ENCODE measurements at places on chromosomes 11 and 22. TPM values are rescaled to one million over a fixed set of nuclear protein-coding genes. Genes with fewer than 3 reads are reported as not detected.

- peak; percentile 14 for DNase-seq
These were observed 111.4 kb upstream of the TBCEL start for GRCh38 chr11:120912504-120912903.

DNA sequence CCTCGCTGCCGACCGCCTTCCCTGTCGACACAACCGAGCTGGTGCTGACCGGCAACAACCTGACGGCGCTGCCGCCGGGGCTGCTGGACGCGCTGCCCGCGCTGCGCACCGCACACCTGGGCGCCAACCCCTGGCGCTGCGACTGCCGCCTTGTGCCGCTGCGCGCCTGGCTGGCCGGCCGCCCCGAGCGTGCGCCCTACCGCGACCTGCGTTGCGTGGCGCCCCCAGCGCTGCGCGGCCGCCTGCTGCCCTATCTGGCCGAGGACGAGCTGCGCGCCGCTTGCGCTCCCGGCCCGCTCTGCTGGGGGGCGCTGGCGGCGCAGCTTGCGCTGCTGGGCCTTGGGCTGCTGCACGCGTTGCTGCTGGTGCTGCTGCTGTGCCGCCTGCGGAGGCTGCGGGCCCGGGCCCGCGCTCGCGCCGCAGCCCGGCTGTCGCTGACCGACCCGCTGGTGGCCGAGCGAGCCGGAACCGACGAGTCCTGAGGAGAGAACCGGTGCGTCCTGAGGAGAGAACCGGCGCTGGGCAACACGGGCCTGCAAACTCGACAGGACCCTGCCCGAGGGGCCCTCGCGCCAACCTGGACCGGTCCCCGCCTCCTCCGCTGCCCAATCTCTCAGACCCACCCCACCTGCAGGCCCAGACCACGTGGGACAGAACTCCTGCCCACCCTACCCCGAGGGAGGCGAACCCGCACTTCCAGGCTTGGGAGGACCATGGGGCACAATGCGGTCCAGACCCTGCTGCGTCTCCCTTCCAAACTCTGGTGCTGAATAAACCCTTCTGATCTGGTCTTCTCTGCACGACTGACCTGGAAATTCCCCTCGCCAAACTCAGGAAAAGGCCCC, 866 bp downstream of the GP1BB start:
- DNase-seq: no peak

- DNase-seq: no peak
These were observed 328.1 kb downstream of the OPCML start for GRCh38 chr11:133204158-133204557.

GRCh38 chr22:40401532-40401931, 31.1 kb downstream of the SGSM3 start:
- no peak for DNase-seq

DNA sequence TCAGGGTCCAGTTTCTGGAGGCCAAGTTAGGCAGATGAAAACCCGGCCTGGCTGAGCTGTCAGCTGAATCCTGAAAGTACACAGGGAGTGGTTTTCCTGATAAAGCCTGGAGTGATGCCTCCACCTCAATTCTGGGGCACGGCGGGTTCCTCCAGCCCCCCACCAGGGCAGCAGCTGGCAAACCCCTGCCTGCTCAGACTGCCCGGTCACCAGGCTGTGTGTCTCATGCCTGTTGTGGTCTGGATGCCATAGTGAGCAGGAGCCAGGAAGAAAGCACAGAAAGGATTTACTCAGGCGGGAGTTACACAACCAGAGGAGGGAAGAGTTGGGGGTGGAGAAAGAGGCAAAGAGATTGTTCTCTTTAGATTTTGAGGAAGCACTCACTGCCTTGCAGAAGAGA, 119.9 kb upstream of the RASSF10 start:
- no peak for DNase-seq

DNA sequence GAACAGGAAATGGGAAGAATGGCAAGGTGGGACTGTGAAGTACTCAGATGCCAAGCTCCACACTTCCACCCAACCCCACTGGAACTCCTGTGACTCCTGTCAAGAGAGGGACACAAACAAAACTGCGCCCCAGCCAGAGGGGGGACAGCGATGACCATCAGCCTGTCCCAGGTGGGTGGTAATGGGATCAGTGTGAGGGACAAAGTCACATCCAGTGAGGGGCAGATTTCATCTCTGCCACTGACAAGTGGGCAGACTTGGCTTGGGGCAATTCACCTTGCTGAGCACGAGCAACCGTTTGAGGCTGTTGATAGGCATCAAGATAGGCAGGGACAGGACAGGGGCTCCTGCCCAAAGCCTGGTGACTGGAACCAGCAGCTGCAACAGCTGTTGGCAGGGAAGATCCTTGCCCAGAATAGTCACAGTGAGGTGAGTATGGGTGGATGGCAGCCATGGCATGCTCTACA, 105.4 kb upstream of the PITPNB start:
- no peak for DNase-seq

GRCh38 chr11:124842305-124842704, 22.9 kb upstream of the ROBO3 start:
- DNase-seq: no peak

DNA sequence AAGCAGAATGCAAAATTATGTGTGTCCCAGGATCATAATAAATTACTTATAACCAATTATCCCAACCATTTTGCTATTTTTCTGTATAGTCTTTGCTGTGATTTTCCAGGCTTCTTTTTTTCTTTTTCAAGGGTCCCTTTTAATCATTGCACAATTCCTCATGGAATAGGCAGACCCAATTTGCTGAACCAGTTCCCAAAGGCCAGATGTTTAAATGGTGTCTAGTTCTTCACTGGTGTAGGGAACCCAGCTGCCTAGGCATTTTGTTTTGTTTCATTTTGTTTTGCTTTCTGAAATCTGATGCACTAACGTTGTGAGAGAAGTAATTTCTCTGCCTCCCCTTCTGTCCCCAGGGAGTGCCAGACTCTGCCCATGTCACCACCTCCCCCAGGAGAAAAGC, 60.4 kb downstream of the CHST1 start:
- DNase-seq: no peak

GRCh38 chr11:6321961-6322362, 1.7 kb upstream of the CAVIN3 start:
- DNase-seq: no peak

- DNase-seq: no peak
These were observed 912 bp downstream of the KREMEN1 start for GRCh38 chr22:29073618-29074275.

GRCh38 chr22:43923191-43923590, 414 bp upstream of the PNPLA3 start:
- DNase-seq: no peak

GRCh38 chr11:75930534-75930933, 115.5 kb downstream of the UVRAG start:
- DNase-seq: no peak

- DNase-seq: no peak
These were observed 7.3 kb upstream of the PDE2A start for GRCh38 chr11:72681226-72682153.

GRCh38 chr11:61567286-61568061, 13.4 kb downstream of the SYT7 start:
- DNase-seq: no peak

DNA sequence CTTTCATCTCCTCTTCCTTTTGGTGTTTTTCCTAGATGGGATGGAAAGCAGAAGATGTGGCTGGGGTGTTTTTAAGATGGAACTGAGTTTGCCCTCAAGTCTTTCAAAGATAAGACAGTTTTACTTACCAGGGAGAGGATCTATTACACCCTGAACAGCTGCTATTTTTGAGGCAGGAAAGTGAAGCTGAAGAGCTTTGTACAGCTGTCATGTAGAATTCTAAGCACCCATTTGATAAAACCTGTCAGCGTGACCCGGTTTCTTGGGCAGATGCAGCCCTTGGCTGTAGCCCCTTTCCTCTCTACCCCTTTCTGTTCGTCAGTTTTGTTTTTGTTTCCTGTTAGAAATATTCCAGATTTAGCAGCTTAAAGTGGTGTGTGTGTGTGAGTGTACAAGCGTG, 35.2 kb downstream of the FAT3 start:
- no peak for DNase-seq

DNA sequence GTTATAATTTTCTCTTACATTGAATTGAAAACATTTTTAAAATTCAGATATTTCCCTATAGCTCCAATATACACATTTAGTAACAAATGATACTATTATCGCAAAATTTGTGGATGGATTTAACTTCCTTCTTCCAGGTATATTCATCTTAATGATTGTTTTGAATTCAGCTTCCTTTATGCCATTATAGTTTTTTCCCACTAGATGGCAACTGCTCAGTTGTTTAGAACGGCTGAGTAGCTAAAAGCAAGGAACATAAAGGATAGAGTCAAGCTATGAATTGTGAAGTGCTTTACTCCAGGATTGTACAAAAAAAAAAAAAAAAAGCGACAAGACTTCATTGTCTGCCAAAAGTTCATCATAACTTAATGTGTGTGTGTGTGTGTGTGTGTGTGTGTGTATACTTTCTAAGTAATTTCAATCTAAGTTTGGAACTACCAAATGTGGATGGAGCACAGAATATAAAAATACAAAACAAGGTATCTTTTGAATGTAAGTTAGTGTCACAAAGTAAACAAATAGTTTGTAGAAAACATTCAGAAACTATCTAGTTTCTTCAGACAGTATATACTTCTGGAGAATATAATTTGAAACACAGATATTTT, 846.4 kb downstream of the DLG2 start:
- DNase-seq: no peak

- DNase-seq: no peak
These were observed 97.2 kb upstream of the CEP126 start for GRCh38 chr11:101817581-101817980.

DNA sequence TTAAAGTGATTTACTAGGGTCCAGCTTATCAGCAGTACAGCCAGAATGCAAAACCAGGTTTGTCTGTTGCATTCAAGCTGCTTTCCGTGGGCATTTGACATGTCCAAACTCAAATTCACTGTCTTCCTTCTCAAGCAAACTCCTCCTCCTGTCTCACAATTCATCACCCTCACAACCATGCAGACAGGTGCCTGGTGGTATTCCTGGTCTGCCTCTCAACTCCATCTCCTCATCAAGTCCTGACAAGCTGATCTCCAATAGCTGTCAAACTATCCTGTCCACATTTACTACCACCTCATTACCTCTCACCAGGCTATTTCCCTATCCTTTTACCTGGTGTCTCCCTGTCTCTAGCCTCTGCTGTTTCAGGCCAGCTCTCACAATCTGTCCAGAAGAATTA, 49.1 kb upstream of the LYVE1 start:
- no peak for DNase-seq

- DNase-seq: no peak
These were observed 2.8 kb upstream of the MTMR2 start for GRCh38 chr11:95926726-95927125.

DNA sequence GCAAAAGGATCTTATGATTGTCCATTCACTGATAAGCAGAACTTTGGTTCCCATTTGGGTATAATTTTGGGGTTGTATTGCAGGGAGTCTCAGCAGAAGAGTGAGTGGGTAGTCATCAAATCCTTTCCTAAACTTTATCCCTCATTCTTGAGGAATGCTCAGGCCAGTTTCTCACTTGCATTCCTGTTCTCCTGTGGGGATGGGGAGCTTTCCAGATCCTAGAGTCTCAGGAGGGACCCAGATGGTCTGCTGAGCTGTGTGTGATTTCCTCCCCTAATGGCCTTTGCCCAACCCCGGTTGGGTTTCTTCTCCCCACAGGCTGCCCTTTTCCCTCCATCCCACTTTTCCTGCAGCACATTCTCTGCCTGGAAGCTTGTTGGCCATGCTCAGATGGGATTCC, 79.9 kb downstream of the MIAT start:
- DNase-seq: no peak

DNA sequence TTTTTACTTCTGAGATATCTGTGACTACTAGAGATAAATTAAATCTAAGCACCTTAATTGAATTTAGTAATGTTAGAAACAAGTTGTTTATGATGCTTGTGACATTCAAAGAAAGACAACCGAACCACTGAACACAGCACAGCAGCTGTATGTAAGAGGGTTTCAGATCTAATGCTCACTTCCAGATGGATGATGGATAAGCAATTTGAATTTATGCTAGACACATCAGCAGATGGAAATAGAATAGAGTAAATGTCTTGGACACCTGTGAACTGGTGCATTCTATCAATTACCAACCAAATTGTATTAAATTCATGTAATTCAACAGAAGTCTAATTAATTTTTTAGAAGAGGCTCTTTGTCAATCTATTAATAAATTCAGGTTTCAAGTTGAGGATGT, 306.3 kb downstream of the CNTN5 start:
- DNase-seq: no peak

DNA sequence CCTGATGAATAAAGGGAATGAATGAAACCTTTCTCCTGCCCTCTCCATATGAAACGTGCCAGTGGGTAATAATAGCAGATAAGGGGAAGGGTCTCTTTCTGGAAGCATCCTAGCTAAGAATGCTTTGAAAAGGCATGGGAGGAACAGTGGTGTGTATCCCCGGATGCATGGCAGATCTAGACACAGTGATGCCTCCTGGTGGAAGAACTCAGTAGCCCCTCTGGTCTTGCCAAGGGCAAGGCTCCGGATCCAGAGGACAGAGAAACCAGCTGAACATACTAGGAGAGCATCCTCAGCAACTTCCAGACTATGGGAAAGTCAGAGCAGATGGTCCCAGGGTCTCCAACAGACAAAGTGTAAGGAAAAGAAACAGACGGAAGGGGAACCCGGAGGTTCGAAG, 6.4 kb downstream of the BAIAP2L2 start:
- DNase-seq: no peak

GRCh38 chr22:48705917-48706605, 1121.6 kb downstream of the BRD1 start:
- no peak for DNase-seq

GRCh38 chr11:5228124-5228523, 1.3 kb upstream of the HBB start:
- no peak for DNase-seq

ASPHD2 gene
- total RNA-seq: 16.3 TPM

C22orf42 gene
- not detected for total RNA-seq

BTBD18 gene
- total RNA-seq: not detected

CRYBA4 gene
- not detected for total RNA-seq

PHRF1 gene
- total RNA-seq: 32.5 TPM

APOL1 gene
- 1.8 TPM for total RNA-seq

OR4A16 gene
- not detected for total RNA-seq

SLC25A1 gene
- 98.8 TPM for total RNA-seq

CARNS1 gene
- 0.21 TPM for total RNA-seq

All from kidney epithelial cell (primary cell).